Germinal center (tissue), 1 donor: ENCODE measurements at places on chromosomes 13 and 19.
A peak's percentile ranks its signal among the peaks of the same experiment; 100 is the strongest.

- no peak for DNase-seq
Measured at GRCh38 chr19:328025-328505, 16.5 kb downstream of the MIER2 start.

DNA sequence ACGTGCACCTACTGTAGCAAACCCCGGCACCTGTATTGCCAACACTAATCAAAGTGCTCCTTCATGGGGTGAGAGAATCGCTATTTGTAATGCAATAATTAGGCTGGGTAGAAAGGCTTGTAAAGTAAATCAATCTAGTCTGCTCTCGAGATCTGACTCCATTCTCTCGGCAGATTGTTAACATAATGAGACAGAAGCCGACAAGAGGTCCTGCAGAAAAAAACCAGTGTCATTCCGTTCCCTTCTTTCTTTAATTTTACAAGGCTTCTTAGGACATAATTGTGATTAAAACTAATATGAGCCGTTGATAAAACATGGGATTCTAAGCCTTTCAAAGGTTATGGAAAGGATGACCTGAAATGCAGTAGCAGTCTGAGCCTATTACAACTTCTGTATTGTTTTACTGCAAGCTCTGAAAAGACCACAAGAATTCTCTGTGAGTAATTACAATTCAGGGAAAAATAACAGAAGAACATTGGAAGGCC is 530.0 kb downstream of the PCDH9 start:
- DNase-seq: no peak

DNA sequence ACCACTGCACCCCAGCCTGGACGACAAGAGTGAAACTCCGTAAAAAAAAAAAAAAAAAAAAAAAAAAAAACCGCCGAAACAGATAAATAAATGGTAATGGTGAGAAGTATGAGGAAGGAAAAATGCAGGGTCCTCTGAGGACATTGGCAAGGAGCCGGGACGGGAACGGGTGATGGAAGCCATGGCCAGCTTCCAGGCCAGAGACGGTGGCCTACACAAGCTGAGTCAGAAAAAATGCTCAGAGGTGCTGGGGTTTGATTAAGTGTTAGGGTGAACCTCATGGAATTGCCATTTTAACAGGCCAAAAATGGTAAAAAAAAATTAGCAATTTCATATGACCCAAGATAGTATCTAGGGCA is 866 bp upstream of the ZSWIM4 start:
- DNase-seq: no peak

GRCh38 chr13:31980830-31981229 is 50.7 kb upstream of the FRY start:
- no peak for DNase-seq

DNA sequence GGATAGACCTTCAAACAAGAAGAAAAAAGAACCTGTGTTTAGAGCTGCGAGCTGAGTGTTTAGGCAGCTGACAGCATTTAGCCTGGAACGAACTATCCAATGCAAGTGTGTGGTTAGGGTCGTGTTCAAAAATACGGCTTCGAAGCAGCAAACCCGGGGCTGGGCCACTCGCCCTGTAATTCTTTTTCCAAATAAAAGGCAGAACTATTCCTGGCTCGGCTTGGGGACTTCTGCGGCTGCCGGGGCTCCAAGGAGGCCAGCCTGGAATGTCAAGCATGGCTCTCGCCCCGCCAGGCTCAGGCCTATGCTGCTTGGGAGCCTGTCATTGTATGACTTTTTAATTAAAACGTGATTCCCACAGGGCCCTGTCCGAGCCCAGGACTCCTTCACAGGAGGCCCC is 51.7 kb upstream of the KLF2 start:
- no peak for DNase-seq

- no peak for DNase-seq
Measured at GRCh38 chr19:18898081-18898606, 2.2 kb upstream of the CERS1 start.

- no peak for DNase-seq
Measured at GRCh38 chr13:51862957-51863356, 1.2 kb downstream of the CCDC70 start.

GRCh38 chr19:28501976-28502375 is 711.0 kb downstream of the UQCRFS1 start:
- DNase-seq: no peak

DNA sequence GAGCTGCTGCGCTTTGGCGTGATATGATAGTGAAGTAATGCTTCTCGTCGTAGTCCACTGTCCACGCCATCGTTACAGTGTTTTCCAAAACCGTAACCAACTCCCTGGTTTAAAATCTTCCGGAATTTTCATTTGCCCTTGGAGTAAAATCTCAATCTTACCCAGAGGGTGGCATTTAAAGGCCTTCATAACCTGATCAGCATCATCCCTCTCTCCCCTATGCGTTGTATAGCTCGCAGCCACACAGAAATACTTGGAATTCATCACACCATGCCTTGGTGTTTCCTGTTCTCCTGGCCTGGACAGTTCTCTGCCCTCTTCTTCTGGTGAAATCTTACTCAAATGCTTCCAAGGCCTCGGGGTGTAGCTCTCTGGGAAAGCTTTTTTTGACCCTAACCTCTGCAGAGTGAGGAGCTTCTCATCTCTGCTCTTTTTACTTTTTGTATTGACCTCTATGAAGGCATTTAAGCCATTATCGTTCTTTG is 839 bp downstream of the MPHOSPH8 start:
- DNase-seq: no peak

DNA sequence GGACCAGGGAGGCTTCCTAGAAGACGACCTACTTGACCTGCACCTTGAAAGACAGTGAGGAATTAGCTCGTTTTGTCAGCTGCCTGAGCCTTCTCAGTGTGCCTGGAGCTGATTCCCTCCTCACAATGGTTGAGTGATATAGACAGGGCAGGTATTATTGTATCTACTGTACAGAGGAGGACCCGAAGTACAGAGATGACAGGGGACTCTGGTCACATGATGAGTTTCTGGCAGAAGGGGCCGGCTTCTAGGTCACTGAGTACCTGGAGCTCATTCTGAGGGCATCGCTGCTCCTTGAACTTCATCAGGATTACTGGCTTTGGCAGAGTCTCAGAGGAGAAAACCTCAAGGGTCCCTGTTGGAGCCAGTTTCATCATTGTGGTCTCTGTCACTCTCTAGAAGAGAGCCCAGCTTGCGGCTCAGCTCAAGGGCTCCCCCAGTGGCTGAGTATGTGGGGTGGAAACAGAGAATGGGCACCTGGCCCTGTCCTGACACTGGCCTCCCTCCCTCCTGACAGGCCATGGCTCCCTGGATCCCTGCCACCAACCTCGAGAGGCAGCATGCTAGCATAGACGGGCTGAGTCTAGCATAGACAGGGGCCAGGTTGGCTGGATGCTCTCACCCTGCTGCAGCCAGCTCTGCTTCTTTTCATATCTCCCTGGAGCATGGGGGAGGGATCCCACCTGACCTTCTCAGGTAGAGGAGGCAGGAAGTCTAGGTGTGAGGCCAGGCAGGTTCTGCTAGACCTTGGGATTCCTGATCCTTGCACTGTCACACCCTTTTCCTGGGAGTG is 38.7 kb downstream of the NFIX start:
- DNase-seq: peak; percentile 74

GRCh38 chr19:54096617-54097106 is 3.9 kb downstream of the OSCAR start:
- no peak for DNase-seq

DNA sequence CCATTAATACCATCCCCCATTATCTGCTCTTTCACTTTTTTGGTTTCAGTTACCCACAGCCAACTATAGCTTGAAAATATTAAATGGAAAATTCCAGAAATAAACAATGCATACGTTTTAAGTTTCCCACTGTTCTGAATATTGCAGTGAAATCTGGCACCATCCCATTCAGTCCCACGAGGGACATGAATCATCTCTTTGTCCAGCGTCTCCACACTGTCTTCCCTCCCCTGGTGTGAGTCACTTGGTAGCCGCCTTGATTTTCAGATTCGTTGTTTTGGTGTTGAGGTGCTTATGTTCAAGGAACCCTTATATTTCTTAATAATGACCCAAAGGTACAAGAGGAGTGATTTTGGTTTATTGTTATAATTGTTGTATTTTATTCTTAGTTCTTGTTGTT is 246.1 kb downstream of the DCT start:
- no peak for DNase-seq

- DNase-seq: no peak
Measured at GRCh38 chr19:10135551-10136334, 16.0 kb upstream of the EIF3G start.

GRCh38 chr19:44661904-44662303 is 9.4 kb upstream of the CEACAM19 start:
- no peak for DNase-seq

DNA sequence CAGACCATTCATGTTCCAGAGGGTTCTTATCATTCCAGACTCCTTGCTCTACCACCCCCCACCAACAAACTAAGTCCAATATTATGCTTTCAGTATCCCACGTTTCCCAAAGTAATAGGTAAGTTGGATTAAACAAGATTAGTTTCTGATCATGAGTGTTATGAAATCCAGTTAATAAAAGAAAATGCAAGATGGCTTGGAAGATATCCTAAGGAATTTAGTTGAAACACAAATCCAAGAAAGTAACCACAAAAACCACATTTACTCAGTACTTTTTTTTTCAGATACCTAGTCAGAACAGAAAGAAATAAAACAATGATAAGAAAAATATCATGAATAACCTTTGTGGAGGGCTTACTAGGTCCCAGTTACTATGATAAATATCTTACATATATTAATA is 119.4 kb upstream of the MIR17HG start:
- DNase-seq: no peak

DNA sequence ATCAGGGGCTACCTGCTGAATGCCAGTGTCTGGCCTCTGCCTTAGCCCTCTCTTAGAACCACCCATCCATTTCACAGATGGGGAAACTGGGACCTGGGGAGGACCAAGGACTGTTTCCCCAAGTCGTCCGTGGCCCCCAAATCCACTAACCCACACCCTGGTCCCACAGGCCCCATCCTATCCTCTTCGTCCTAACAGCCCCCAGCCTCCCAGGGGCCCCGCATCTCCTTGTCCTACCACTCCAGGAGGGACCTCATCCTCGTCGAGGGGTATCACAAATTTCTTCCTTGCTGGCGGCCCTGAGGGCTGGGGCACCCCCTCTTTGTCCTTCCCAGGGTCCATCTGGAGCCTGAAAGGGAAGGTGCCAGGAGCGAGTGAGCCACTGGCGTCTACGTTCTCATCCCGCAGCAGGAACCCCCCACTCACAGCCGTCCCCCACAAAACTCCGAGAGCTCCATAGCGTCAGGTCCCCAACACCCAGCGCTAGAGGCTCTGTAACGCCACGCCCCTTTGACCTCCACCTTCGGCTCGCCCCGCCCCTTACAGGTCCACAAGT is 606 bp downstream of the ERCC1 start:
- DNase-seq: peak; percentile 1

- DNase-seq: no peak
Measured at GRCh38 chr13:37984357-37984756, 114.8 kb upstream of the TRPC4 start.

DNA sequence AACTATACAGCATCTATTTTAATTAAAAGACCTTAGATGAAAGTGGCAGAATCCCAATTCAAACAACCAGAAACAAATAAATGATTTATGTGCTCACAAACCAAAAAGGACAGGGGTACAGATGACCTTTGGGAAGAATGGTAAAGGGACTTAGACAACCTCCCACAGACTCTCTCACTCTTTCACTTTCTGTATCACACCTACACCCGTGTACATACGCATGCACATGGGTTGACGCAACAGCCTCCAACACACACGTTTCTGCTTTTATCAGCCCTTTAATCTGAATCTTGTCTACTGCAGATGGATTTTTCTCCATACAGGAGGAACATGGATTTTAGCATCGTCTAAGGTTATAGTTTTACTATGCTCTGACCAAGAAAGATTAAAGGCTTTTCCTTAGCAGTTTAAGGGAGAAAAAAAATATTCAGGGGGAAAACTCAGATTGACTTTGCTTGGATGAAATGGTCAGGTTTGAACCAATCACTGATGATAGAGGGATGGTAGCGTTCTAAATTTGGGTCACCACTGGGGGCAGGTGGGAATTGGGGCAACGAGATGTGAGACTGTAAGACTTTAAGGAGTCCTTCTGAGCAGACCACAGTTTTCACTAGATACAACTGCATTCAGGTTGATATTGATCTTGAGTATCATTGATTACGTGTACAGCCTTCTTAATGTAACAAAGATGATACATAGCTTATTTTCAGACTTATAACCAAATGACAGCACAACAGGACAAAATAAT is 166.1 kb downstream of the ITGBL1 start:
- no peak for DNase-seq

GRCh38 chr19:20079476-20079875 is 1.7 kb downstream of the ZNF90 start:
- no peak for DNase-seq

- DNase-seq: no peak
Measured at GRCh38 chr19:42232435-42232834, 10.0 kb downstream of the GSK3A start.

GRCh38 chr19:13208672-13209483 is 58.7 kb downstream of the IER2 start:
- DNase-seq: peak; percentile 57

GRCh38 chr13:94641409-94641941 is 39.8 kb downstream of the GPR180 start:
- DNase-seq: no peak

DNA sequence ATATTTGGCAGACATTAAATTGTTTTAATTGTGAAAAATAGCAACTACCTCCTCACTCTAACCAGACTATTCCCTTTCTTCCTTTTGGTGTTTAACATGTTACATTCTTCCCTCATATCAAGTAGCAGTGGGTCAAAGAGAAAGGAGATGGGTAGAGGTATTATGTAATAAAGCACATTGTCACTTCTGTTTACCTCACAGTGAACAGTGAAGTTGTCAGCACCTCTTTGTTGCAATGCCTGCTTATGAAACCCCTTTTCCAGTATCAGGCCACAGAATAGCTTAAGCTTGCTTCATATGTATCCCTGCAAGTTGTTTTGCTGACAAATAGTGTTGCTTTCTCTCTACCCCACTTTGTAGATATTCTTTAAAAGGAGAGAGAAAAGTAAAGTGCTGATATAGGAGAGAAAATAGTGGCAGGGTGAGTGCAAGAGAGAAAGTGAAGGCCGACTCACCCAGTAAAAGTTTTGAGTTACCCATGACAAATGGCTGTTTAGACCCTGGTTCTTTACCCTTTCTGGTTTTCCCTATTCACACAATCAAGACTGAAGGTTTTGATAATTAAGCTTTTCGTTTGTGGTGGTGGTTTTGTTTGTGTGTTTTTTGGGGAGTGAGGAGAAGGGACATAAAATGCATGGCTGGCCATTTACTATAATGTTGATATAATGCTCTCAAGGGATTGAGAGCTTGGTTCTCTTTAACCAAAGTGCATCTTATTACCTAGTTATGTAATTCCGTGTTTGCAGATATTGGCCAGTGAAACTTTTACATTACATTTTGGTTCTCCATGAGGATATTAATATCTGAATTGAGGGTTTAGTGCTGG is 3.7 kb downstream of the ITM2B start:
- DNase-seq: no peak

DNA sequence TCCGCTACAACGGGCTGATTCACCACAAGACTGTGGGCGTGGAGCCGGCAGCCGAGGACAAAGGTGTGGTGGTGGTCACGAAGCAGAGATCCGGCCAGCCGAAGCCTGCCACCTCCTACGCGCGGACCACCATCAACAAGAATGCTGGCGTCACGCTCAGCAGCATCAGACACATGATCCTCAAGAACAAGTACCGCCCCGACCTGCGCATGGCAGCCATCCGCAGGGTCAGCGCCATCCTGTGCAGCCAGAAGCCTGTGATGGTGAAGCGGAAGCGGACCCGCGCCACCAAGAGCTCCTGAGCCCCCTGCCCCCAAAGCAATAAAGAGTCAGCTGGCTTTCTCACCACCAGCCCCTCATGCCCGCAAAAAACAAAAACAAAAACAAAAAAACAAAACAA is 34.4 kb downstream of the ZNF44 start:
- no peak for DNase-seq

- no peak for DNase-seq
Measured at GRCh38 chr19:50501186-50501567, 9.8 kb downstream of the JOSD2 start.
